Aorta (tissue), 5 donors: ENCODE measurements at places on chromosomes 4 and X. TPM values are rescaled to one million over a fixed set of nuclear protein-coding genes. Genes with fewer than 3 reads are reported as not detected.

DNA sequence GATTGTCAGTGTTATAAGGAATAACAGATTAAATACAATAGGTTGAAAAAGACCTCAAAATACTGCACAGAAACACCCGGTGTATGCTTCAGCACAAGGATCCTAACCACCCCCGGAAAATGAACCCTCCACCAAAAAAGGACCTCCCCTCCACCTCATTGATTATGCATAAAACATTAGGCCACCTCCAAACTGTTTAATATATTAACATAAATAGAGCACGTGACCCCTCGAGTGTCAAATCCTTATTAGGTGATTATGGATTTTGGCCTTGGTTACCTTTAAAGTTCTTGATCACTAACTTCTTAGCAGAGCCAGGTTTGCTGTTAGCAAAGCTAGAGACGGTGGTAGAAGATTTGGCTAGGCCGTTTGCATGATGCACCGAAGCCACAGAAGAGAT, 958 bp downstream of the CUL4B start:
- no peak for DNase-seq

The CC2D2A gene
- total RNA-seq: 37.1 TPM

The TSPAN5 gene
- 8.6 TPM for total RNA-seq

The CXCL3 gene
- total RNA-seq: 3.2 TPM

The MAGEA2 gene
- total RNA-seq: not detected
